GM23248 (cell line): ENCODE measurements at places on chromosomes 4 and X. TPM values are rescaled to one million over a fixed set of nuclear protein-coding genes. Genes with fewer than 3 reads are reported as not detected.

Gene BMPR1B
- 0.76 TPM in 2 replicates for total RNA-seq

Gene PI4K2B
- 28.0 and 29.2 TPM in 2 replicates for total RNA-seq

Gene EDA2R
- total RNA-seq = 14.3 and 17.6 TPM in 2 replicates

Gene VCX3A
- not detected in 2 replicates for total RNA-seq

Gene ALAS2
- not detected in 2 replicates for total RNA-seq

Gene BCOR
- 17.6 and 19.7 TPM in 2 replicates for total RNA-seq

Gene CTAG1A
- not detected in 2 replicates for total RNA-seq

Gene CAPN6
- total RNA-seq = not detected in 2 replicates

Gene EREG
- total RNA-seq = 4.2 and 4.4 TPM in 2 replicates

Gene VCX2
- not detected in 2 replicates for total RNA-seq

Gene MSANTD1
- total RNA-seq = 2.1 TPM in 1 of 2 replicates, not detected in the other

Gene WDR17
- 0.22 and 0.38 TPM in 2 replicates for total RNA-seq

Gene MTTP
- total RNA-seq = not detected in 2 replicates

Gene MAGEB17
- not detected in 2 replicates for total RNA-seq

Gene WNK3
- total RNA-seq = 0.43 and 0.63 TPM in 2 replicates

Gene CNGA1
- not detected in 2 replicates for total RNA-seq

Gene SPON2
- 3.4 and 6.2 TPM in 2 replicates for total RNA-seq

Gene NPY5R
- total RNA-seq = not detected in 2 replicates

Gene SPANXB1
- total RNA-seq = not detected in 2 replicates

Gene ATOH1
- not detected in 2 replicates for total RNA-seq

Gene MGARP
- 2.1 and 2.4 TPM in 2 replicates for total RNA-seq

Gene IL3RA
- total RNA-seq = not detected in 2 replicates

Gene RHOXF1
- total RNA-seq = not detected in 2 replicates

Gene DCAF4L1
- 0.13 TPM in 1 of 2 replicates, not detected in the other for total RNA-seq

Gene SHISA3
- total RNA-seq = 0.65 TPM in 1 of 2 replicates, not detected in the other

Gene PHOX2B
- total RNA-seq = not detected in 2 replicates

Gene TBC1D9
- total RNA-seq = 14.4 and 18.3 TPM in 2 replicates

Gene SPIN2A
- total RNA-seq = not detected in 2 replicates

Gene RENBP
- 0.11 TPM in 1 of 2 replicates, not detected in the other for total RNA-seq

Gene PAGE2B
- not detected in 2 replicates for total RNA-seq

Gene YIPF7
- not detected in 2 replicates for total RNA-seq

Gene TMEM255A
- not detected in 2 replicates for total RNA-seq

Gene GPR173
- 0.86 and 2.7 TPM in 2 replicates for total RNA-seq

Gene TLR2
- total RNA-seq = not detected in 2 replicates

Gene CSAG3
- total RNA-seq = not detected in 2 replicates

Gene GNRHR
- not detected in 2 replicates for total RNA-seq

Gene MAGED4B
- 5.8 and 32.9 TPM in 2 replicates for total RNA-seq

Gene PLAC8
- total RNA-seq = not detected in 2 replicates

Gene TMSB15C
- 1.8 and 4.1 TPM in 2 replicates for total RNA-seq

Gene CRLF2
- not detected in 2 replicates for total RNA-seq

Gene ASMT
- not detected in 2 replicates for total RNA-seq

Gene RAB39B
- 2.0 and 3.1 TPM in 2 replicates for total RNA-seq

Gene HPF1
- total RNA-seq = 21.8 and 40.5 TPM in 2 replicates

Gene ITIH6
- total RNA-seq = not detected in 2 replicates

Gene AFM
- total RNA-seq = not detected in 2 replicates

Gene VCX3B
- not detected in 2 replicates for total RNA-seq

Gene GLOD5
- total RNA-seq = not detected in 2 replicates

Gene AMBN
- not detected in 2 replicates for total RNA-seq

Gene DCX
- total RNA-seq = not detected in 2 replicates

Gene MAGEE1
- 0.86 and 1.1 TPM in 2 replicates for total RNA-seq

Gene OCRL
- 13.0 and 17.2 TPM in 2 replicates for total RNA-seq

Gene PAGE5
- total RNA-seq = not detected in 2 replicates

Gene MAN2B2
- 40.1 and 50.1 TPM in 2 replicates for total RNA-seq

Gene NCAPG
- total RNA-seq = 15.6 and 18.5 TPM in 2 replicates

Gene S100G
- total RNA-seq = not detected in 2 replicates

Gene TMPRSS11F
- total RNA-seq = not detected in 2 replicates
